ENCODE measurements at places on chromosomes 4 and X.

- DNase-seq, result no peak
Observed at GRCh38 chrX:101764538-101764937, 104.9 kb upstream of the ARMCX2 start.

GRCh38 chr4:123936621-123937043 lies 540.0 kb downstream of the SPRY1 start:
- no peak for DNase-seq

DNA sequence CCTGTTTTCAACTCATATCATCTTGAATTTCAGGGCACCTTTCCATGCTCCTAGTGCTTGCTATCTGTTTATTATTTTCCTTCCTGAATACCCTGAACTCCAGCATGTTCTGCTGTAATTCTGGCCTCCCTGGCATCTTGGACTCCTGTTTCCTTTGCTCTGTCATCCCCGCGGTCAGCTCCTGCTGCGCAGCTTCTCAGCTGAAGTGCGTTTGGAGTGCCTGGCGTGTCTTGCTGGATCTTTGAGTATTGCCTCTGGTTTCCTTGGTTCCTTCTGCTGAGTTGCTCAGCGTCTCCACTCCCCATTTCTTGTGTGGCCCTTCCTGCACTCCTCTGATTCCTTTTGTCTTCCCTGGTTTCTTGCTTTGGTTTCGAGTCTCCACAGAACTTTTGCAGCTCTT lies 84.4 kb downstream of the HTT start:
- DNase-seq, result no peak

GRCh38 chr4:108360754-108361445 lies 192.2 kb upstream of the LEF1 start:
- no peak for DNase-seq

DNA sequence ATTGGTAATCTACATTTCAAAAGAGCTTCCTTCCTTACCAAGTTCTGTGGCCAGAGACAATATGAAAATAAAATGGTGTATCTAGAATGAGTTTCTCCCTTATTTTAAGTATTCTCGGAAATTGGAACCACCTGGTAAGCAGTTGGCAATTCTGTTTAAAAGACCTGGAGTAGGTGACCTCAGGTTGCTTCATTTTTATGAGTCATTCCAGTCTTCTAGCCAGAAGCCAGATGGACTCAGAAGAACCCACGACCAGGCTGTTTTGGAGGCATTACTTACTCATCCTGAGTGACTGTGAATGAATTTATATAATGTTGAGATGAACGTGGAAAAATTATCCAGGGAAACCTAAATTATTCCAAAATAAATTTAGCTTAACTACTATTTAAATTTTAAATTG lies 9.1 kb downstream of the BMPR1B start:
- no peak for DNase-seq

GRCh38 chr4:22427675-22428074 lies 88.2 kb downstream of the ADGRA3 start:
- DNase-seq, result no peak

DNA sequence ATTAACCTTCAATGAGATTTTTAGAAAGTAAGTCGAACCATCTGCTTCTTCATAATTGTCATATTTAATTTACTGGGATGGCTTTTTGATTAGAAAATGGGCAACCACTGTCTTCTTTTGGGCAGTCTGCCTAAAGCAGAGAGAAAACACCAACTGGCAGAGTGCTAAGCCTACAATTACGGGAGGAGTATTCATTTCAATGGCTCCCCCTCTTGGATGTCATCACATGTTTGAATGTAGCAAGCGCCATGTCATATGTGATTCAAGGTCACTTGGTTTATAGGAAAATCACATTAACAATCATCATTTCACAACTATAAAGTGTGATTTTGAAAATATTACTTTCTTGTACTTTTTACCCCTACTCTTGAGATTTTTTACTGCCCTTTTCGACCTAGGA lies 261.9 kb downstream of the FRMPD4 start:
- no peak for DNase-seq

DNA sequence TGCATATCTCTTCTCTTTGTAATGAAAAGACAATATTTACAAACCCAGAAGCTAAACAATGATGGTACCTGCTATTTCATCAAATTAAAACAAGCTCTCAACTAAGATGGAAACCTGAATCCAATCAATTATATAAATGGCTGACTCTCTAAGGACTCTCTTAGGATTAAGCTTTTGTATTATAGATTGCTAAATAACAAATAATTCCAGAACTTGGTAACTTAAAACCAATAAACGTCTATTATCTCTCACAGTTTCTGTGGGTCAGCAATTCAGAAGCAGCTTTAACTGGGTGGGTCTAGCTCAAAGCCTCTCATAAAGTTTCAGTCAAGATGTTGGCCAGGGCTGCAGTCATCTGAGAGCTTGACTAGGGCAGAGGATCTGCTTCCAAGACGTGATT lies 12.4 kb downstream of the PHKA2 start:
- no peak for DNase-seq

GRCh38 chr4:181017038-181017437 lies 1226.2 kb upstream of the TENM3 start:
- DNase-seq, result no peak

- no peak for DNase-seq
Observed at GRCh38 chr4:73707918-73708577, 32.3 kb upstream of the CXCL8 start.

DNA sequence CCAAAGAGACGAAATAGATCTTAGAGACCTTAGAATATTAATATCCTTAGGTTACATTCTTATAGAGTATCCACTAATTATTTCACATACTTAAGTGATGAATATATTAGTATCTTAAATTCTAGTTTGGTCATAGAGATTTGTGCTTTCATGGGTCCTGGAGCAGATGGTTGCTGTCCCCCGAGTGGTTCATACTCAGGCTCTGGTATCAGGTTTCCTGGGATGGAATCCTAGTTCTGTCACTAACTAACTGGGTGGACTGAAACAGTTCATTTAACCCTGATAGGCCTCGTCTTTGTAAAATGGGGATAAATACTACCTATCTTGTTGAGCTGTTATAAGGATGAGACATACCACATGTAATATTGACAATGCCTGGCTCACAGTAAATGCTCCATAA lies 264.6 kb downstream of the TENM3 start:
- no peak for DNase-seq

DNA sequence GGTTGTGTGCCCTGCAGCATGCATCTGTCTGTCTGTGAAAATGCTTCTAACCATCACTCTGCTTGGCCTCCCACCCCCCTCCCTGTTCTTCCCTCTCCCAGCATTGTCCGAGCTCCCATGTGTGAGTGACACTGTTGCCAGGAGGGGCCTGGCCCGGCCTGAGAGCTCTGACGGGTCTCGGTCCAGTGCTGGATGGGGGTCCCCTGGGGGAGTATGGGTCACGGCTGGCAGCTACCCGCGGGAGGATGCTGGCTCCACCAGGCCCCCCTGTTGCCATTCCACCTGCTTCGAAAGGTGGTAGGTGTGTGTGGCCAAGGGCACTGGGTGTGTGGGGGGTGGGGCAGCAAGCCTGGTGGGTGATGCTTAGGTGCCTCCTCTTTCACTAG lies 3.6 kb downstream of the NLGN3 start:
- DNase-seq, result no peak

GRCh38 chr4:128757712-128758111 lies 51.8 kb upstream of the JADE1 start:
- DNase-seq, result no peak

- no peak for DNase-seq
Observed at GRCh38 chrX:138771047-138771446, 59.5 kb upstream of the FGF13 start.

- DNase-seq, result no peak
Observed at GRCh38 chrX:15723887-15724517, 14.1 kb upstream of the CA5B start.

DNA sequence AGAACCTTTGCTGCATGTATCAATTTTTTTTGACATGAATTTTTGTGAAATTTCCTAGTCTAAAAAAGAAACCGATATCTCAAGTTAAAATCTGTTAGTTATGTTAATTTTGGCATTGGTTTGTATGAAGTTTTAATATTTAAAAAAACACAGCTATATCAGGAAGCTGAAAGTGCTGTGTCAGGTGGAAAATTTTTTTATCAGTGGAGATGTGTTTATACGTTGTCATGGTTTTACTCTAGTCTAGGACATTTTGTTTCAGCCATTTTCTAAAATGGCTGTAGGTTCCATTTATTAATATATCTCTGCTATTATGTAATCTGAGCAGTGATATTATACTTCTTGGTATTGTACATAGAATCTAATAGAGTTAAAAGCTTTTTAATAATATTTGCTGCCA lies 34.2 kb downstream of the OCRL start:
- DNase-seq, result no peak

- no peak for DNase-seq
Observed at GRCh38 chr4:56185901-56186300, 201.4 kb downstream of the AASDH start.

- DNase-seq, result no peak
Observed at GRCh38 chr4:152189451-152190179, 346.3 kb downstream of the FBXW7 start.

DNA sequence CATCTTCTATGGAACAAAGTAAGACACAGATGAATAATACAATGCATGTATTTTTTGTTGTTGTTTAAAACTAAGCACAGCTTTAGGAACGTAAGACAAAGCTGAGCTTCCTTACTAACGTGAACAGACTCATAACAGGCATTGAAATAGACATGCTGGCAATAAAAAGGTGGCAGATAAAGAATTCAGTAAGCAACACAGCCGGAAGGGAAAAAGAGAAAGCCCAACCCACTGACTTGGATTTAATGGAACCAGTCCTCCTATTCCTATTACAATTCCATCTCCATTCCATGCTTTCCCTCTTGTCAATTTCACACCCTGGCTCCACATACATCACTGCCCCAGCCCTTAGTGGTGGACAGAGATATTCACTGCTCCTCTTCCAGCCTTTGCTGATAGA lies 182.1 kb downstream of the NSUN7 start:
- no peak for DNase-seq

- DNase-seq, result no peak
Observed at GRCh38 chr4:152938237-152938947, 2.3 kb downstream of the FHDC1 start.

GRCh38 chr4:130485371-130485770 lies 1389.4 kb downstream of the C4orf33 start:
- DNase-seq, result no peak

DNA sequence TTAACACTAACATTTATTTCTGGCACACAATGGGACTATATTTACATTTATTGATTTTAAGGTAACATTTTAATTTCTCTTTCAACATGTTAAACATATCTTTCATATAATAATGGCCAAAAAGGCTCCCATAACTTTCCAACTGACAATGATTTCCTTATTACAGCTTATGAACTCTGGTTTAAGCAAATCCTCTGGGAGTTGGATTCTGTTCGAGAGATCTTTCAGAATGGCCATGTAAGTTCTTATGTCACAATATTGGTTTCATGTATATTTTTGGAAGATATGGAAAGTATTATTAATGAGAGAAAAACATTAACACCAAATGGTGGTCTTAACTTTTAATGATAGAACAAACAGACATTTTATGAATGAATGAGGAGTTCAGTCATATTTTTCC lies 4.1 kb downstream of the TDO2 start:
- no peak for DNase-seq

GRCh38 chr4:68460085-68460484 lies 12.8 kb downstream of the TMPRSS11E start:
- DNase-seq, result no peak

DNA sequence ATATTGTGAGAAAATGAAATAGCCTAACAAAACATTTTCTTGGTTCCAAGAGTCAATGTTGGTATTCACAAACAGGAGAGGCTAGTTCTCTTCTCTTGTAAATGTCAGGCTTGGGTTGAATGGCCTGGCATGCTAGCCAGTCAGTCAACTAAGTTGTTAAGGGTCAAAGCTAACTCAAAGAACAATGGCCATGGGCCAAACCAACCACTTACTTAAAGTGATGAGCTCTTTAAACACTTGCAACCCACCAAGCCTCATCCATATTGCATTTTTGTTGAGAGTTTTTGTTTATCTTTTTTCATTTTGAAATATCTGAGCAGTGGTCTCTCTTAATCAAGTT lies 394.5 kb downstream of the RAB28 start:
- no peak for DNase-seq

- DNase-seq, result no peak
Observed at GRCh38 chr4:105389167-105389566, 84.7 kb downstream of the PPA2 start.

GRCh38 chr4:177441803-177442622 lies at the start of gene AGA:
AGA (minus strand) TSS chr4:177442437; CDS start chr4:177442375, 62 bp downstream.
- peak; percentile 41 for DNase-seq

- DNase-seq, result no peak
Observed at GRCh38 chr4:20403290-20403689, 151.6 kb downstream of the SLIT2 start.

- no peak for DNase-seq
Observed at GRCh38 chr4:179597301-179597700, 2155.1 kb upstream of the AGA start.

GRCh38 chr4:147633113-147633512 lies 15.9 kb downstream of the TMEM184C start:
- DNase-seq, result no peak

DNA sequence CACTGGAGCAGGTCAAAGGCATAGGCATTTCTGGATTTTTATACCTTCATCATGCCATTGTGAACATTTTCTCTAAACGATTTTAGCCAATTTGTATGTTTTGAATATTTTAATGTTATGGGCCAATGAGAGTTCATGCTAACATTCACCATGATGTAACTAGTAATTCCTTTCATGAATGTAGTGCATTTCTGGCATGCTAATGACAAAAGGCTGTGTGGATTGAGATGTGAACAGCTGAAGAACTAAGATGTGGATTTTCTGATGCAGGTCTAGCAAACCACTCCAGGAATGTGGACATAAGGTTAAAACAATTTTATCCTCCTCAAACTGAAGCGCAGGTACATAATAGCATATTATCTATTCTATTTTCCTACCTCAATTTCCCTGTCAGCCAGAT lies 269.4 kb downstream of the NLGN4X start:
- DNase-seq, result no peak

DNA sequence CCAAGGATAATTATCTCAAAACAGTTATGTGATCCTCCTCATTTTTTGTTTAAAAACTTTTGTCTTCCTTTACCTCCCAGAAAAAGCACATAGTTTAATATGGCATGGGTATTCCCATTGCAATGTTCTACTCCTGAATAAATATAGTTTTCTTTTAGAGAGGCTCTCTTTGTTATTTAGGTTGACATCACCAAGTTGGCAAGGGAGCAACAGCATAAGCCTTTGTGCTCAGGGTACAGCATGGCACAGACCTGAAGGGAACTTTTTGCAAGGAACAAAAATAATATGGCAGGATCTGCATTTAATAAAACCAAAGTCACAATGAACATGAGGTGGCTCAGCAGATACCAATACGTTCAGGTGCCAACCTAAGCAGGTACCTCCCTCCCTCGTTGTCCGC lies 47.1 kb upstream of the NPY2R start:
- no peak for DNase-seq

- no peak for DNase-seq
Observed at GRCh38 chrX:6803607-6804006, 268.7 kb upstream of the VCX3A start.

DNA sequence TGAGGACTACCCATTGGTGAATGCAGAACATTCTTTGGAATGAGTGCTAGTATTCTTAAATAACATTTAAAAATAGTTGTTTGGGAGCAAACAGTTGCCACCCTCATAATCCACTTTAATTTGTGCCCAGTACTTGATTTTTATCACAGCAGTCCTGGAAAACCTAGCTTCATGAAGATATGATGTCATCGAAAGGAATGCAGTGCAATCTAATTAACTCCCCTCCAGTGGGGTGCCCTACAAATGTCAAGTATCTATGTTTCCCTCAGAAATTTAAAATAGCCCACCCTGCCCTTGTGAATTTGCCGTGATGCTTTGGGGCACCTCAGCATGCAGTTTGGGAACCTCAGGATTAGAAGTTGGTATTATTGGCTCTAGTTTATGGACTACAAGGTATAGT lies 5.4 kb downstream of the RAB9A start:
- DNase-seq, result no peak

Data from cerebellar nuclear complex (tissue), 1 donor.